Suprapubic skin (tissue), 4 donors: ENCODE measurements at places on chromosomes 2 and 18.

- no peak for DNase-seq
Measured at GRCh38 chr2:42853549-42854206, 61.3 kb upstream of the HAAO start.

DNA sequence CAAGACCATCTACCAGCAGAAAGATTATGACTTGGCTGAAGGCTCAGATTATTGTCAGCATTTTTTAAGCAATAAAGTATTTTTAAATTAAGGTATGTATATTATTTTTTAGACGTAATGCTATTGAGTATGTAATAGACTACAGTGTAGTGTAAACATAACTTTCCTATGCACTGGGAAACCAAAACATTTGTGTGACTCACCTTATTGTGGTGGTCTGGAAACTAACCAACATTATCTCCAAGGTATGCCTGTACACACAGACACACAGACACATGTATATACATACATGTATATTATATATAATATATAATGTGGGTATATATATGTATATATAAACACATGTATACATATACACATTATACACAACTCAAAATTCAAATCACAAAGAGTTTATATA, 9.1 kb upstream of the TMEFF2 start:
- DNase-seq = no peak

- DNase-seq = no peak
Measured at GRCh38 chr2:231803501-231804138, 17.4 kb downstream of the COPS7B start.

GRCh38 chr18:417495-417894, 83.0 kb downstream of the COLEC12 start:
- DNase-seq = no peak

- DNase-seq = no peak
Measured at GRCh38 chr18:62812242-62812641, 96.9 kb downstream of the PHLPP1 start.

GRCh38 chr2:178155524-178155923, 38.8 kb upstream of the OSBPL6 start:
- no peak for DNase-seq

- DNase-seq = no peak
Measured at GRCh38 chr2:144686518-144687215, 166.7 kb upstream of the ZEB2 start.

GRCh38 chr2:150919901-150920300, 341.8 kb downstream of the RBM43 start:
- DNase-seq = no peak

DNA sequence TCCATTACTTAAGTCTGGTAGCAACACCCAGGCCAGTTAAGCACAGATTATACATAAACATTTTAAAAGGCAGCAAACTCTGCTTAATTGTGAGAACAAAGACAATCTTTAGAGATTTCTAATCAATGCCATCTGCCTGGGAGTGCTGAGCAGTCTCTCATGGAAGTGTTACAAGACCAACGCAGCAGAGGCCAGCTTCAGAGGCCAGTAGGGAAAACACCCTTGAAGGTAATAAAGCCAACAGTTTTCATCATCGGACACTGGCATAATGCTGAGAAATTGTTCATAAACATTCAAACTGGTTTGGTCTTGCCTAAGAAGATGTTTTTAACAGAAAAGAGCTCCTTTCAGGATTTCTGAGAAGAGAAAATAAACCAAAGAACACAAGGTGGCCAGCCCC, 35.0 kb downstream of the EPB41L3 start:
- DNase-seq = no peak

GRCh38 chr18:62183578-62184195, 3.2 kb downstream of the PIGN start:
- no peak for DNase-seq

GRCh38 chr18:64245126-64245861, 96.4 kb upstream of the LINC00305 start:
- no peak for DNase-seq

GRCh38 chr2:25201265-25201664, 32.9 kb upstream of the POMC start:
- no peak for DNase-seq

DNA sequence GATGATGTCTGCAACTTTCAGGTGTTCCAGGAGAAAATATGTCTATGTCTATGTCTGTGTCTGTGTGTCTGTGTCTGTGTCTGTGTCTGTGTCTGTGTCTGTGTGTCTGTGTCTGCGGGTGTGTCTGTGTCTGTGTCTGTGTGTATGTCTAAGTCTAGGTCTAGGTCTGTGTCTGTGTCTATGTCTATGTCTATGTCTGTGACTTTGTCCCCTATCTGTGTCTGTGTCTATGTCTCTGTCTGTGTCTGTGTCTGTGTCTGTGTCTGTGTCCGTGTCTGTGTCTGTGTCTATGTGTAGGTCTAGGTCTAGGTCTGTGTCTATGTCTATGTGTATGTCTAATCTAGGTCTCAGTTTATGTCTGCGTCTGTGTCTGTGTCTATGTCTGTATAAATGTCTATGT, 10.5 kb downstream of the IL1R2 start:
- DNase-seq = no peak

DNA sequence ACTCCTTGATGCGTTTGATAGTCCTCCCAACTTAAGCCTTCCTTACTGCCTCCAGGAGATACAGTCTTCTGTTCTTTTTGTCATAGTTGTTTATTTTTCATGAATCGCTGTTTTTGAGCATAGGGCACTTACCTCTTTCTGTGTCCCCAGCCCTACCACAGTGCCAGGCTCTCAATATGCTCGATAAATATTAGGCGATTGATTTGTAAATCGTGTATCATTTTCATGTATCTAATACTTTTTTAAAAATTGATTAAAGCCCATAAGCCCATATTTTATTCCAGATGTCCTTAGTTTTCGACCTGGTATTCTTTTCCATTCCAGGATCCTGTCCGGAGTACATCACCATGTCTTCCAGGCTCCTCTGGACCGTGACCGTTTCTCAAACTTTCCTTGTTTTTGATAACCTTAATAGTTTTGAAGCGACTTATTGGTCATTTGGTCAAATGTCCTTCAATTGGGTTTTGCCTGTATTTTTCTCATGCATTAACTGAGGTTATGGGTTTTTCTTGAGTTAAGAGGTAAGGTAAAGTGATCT, 444 bp upstream of the MMADHC start:
- DNase-seq = no peak

GRCh38 chr18:55864281-55864680, 276.3 kb upstream of the TCF4 start:
- DNase-seq = no peak

DNA sequence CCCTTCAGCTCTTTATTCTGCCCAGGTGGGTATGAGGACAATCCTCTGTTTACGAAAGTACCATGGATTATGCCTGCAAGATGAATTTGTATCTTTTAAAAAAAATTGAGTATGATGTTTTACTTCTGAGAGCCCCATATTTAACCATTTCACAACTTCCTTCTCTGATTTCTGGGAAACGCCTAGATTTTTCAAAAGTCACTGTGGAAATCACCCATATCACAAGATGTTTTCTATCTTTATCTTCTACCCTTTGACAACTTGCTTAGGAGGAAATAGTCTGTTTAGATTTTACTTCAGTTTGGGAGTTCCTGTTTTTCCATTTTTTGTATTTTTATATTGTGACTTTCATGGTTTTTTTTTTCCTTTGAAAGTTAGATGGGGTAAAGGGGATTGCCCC, 53.0 kb downstream of the ICOS start:
- no peak for DNase-seq

GRCh38 chr18:63697097-63697660, 5.6 kb upstream of the SERPINB11 start:
- DNase-seq = no peak

GRCh38 chr2:19364014-19364413, 5.6 kb upstream of the OSR1 start:
- DNase-seq = no peak

DNA sequence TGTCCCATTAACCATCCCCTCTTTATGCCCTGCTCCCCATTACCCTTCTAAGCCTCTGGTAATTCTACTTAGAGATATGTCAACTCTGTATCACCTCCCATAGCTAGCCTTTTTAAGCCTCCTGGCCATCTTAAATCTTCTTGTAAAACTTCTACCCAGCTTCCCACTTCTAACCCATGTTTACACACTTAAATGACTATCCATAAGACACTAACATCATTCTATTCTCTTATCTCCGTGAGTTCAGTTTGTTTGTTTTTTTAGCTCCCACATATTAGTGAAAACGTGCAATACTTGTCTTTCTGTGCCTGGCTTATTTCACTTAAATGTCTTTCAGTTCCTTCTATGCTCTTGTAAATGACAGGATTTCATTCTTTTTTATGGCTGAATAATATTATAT, 42.4 kb downstream of the RAB3GAP1 start:
- no peak for DNase-seq
